Transverse colon (tissue), 4 donors: ENCODE measurements at places on chromosomes 6 and 20. TPM values are rescaled to one million over a fixed set of nuclear protein-coding genes. Genes with fewer than 3 reads are reported as not detected.

KATNA1 gene
- 13.1 TPM for total RNA-seq

HLA-DQA2 gene
- total RNA-seq = not detected

UBE2C gene
- total RNA-seq = 9.4 TPM

KCNQ5 gene
- total RNA-seq = 1.2 TPM

CLDN20 gene
- not detected for total RNA-seq

BTNL2 gene
- total RNA-seq = not detected

TTLL9 gene
- total RNA-seq = not detected

NKX2-4 gene
- not detected for total RNA-seq

BACH2 gene
- 7.5 TPM for total RNA-seq

BCAS1 gene
- total RNA-seq = 69.9 TPM

RNASET2 gene
- 191 TPM for total RNA-seq

INSM1 gene
- 0.60 TPM for total RNA-seq

PLCB1 gene
- total RNA-seq = 13.1 TPM

RNF144B gene
- 3.8 TPM for total RNA-seq

CLIC5 gene
- 146 TPM for total RNA-seq

TGIF2 gene
- total RNA-seq = 5.2 TPM

ZSCAN12 gene
- total RNA-seq = 1.2 TPM

DNA sequence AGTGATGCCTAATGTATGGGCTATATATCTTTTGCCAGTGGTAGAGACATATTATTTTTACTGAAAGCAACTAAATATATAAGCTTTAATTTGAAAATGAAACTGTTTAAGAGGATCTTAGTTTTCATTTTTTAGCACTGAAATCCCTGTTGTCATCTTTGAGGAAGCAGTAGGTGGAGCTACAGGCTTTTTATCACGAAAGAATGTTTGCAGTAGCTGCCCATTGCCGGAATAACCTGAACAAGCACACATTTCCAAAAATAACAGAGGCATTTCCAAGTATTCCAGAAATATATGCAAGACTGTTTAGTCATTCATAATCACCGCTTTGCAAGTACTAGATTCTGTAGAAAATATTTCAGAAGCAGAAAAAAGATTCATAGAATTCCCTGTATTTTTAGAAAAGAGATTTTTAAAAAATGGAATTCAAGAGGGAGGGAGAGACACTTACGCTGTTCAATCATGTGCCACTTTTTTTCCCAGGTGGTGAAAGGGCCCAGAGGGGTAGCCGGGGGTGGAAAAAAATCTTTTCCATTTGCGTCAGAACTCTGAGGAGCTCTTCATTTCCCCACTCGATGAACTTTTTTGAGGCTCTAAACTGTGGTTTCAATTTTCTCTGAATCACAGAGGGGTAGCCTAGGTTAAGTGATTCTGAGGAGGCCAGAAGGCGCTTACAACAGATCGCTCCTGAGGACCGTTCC is 142.5 kb upstream of the FERMT1 start:
- DNase-seq = no peak

DNA sequence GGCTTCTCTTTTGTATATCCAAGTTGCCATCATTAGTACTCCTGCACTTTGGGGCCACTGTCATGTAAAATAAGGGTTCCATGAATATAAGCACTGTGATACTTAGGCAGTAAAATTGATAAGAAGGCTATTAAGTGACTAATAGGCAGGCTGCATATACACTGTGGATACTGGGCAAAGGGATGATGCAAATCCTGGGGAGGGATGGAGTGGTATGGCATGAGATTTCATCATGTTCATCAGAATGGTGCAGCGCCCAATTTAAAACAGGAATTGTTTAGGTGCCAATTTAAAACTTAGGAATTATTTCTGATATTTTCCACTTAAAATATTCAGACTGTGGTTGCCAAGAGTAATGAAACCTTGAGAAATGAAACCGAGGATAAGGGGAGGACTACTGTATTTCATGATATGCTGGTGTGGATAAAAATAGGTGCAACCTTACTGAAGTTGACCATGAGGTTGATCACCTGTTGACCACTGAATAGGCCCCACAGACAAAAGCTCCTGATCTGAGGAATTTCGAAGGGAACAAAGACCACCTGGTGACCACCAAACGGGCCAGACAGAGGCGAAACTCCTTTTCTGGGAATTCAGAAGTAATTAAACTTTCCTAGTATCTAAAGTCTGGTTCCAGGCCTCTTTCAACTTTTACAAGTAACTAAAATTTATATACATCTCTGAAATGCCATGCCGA is 4.9 kb upstream of the TRIM39 start:
- no peak for DNase-seq

- DNase-seq = no peak
These were observed 12.6 kb downstream of the MCM3 start for GRCh38 chr6:52271852-52272460.

DNA sequence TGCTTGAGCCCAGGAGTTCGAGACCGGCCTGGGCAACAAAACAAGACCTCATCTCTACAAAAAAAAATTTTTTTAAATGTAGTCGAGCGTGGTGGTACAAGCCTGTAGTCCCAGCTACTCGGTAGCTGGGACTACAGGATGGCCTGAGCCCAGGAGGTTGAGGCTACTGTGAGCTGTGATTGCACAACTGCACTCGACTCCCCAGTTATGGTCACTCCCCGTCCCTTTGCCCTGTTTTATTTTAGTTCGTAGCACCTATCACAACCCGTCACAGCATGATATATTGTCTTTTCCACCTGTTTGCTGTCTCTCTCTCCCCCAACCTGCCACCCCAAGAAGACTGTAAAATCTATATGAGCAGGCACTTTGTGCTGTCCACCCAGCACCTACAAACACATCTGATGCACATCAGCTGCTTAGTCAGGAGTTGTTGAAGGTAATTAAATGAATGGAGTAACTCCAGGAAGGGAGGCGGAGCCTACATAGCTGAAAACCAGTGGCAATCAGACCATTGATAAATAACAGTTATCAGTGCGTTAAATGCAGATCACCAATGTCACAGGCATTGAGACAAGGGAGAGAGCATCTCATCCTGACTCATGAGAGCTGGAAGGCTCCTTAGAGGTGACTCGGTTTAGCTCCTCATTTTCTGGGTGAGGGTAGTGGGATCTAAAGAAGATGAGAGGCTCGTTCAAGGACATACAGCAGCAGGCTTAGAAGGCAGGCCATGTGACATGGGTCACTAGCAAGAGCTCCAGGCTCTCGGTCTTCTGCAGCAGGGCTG is 14.4 kb upstream of the XRN2 start:
- DNase-seq = no peak

GRCh38 chr20:35883336-35883777 is 70.9 kb downstream of the SCAND1 start:
- DNase-seq = no peak

DNA sequence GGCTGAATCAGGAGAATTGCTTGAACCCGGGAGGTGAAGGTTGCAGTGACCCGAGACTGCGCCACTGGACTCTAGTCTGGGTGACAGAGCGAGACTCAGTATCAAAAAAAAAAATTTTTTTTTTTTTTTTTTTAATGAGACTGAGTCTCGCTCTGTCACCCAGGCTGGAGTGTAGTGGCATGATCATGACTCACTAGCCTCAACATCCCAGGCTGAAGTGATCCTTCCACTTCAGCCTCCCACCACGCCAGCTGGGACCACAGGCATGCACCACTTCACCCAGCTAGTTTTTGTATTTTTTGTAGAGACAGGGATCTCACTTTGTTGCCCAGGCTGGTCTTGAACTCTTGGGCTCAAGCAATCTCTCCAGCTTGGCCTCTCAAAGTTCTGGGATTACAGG is 53.3 kb downstream of the MYO6 start:
- DNase-seq = no peak

- DNase-seq = no peak
These were observed 155.8 kb downstream of the MBOAT1 start for GRCh38 chr6:20056350-20056992.

- DNase-seq = no peak
These were observed 21.9 kb downstream of the NEDD9 start for GRCh38 chr6:11210386-11211138.

- peak; percentile 58 for DNase-seq
These were observed 31.7 kb upstream of the SCUBE3 start for GRCh38 chr6:35181933-35182612.

DNA sequence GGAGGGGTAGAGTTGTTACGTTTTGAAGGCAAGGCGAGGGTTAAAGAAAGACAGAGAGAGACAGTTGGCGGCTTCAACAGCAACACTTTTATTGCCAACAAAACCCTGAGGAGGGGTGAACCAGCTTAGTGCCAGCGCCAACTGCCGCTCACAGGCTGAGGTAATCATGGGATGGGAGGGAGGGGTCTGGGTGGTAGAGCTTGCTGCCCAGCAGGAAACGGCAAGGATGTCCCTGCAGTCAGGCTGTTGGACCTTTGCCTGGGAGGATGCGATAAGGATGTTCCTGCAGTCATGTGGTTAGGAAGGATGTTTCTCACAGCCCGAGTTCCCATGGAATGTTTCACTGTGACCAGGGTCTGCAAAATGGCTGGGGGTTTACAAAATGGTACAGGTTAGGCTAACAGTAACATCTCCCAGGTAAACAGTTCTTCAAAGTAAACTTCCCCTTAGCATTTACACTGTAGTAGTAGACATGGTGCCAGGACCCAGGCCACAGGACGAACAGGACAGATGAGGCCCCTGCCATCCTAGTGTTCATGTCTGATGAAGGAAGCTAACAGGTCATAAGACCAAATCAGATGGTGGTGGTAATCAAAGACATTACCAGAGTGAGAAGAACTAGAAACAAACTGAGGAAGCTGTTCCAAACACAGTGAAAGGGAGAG is 647.3 kb upstream of the DEFB115 start:
- DNase-seq = no peak

DNA sequence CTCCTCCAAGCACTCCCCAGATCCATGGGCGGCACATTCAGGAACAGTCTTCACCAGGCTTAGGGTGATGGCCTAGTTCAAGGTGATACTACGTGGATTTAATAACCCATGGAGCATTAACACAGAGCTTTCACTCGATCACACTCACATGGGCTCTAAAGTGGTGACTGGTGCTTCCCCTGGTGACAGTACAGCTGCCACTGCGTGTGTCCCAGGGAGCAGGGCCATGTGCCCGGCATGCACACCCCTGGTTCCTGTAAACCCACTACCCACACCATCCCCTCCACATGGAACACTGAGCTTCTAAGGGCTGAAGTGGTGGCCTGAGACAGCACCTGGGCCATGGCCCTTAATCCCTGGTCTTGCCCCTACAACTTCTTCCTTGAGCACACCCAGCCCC is 27.8 kb upstream of the APMAP start:
- DNase-seq = peak; percentile 3

- no peak for DNase-seq
These were observed 207.3 kb upstream of the FLRT3 start for GRCh38 chr20:14544688-14545087.

- no peak for DNase-seq
These were observed 5.8 kb downstream of the ZBTB24 start for GRCh38 chr6:109477184-109477583.

- no peak for DNase-seq
These were observed 167.0 kb downstream of the LRFN2 start for GRCh38 chr6:40419946-40420728.

- peak; percentile 44 for DNase-seq
These were observed 709 bp upstream of the ASXL1 start for GRCh38 chr20:32357375-32357868.

DNA sequence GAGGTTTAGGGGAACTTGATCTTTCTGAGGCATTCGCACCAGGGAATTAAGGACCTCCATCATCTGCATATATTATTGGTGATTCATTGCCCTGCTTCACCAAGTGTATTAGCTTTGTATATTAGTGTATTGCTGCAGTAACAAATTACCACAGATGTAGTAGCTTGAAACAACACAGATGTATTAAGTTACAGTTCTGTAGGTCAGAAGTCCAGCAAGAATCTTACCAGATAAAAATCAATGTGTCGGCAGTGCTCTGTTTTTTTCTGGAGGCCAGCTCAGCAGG is 65.8 kb downstream of the HMGN3 start:
- no peak for DNase-seq

GRCh38 chr20:63086421-63087235 is 79.9 kb upstream of the BHLHE23 start:
- DNase-seq = no peak

DNA sequence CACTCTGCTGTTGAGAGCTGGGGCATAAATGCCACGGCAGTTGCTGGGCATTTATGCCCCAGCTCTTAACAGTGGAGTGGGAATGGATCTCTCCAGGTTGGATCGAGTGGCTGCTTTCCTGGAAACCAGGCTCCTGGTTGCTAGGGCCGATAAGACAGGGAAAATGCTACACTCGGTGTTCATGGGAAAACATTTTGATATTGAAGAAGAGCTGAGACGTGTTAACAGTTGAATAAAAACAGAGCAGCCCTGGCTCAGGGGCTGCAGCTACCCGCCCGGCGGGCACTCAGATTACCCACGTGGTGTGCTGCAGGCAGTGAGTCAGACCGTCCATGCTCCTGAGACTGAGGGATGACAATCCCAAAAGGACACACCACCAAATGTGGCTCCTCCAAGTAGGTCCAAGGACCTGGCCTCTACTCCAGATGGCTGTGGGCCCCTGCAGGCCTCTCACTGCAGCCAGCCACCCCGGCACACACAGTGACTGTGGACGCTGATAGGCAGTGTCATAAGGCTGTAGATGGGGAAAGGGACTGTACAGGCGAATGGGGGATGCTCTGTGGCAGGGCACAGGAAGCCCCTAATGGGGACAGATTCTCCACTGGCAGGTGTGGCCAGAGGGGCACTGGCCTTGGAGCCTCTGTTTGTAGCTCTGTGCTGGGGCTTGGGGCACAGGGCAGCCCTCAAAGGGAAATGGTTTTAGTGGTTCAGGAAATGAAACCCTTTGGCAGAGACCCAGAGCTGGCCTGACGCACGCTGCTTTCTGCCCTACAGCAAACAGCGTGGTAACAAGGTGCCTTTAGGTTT is 237.8 kb downstream of the LY86 start:
- peak; percentile 60 for DNase-seq

GRCh38 chr20:42982218-42982617 is 207.5 kb downstream of the PTPRT start:
- DNase-seq = no peak

DNA sequence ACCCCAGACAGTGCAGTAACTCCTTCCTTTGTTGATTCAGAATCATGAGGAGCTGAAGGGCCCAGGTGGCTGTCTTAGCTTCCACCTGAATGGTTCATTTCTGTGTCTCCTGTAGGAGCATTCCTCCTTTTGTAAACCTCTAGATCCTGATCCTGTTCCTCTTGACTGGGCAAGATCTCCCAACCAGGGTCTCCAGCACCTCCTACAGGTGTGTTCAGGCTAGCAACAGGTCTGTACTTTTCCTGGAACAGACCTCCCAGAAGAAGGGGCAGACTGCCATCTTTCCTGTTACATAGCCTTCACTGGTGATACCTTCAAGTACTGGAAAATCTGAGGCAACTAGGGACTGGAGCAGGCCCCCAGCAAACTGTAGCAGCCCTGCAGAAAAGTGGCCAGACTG is 35.2 kb downstream of the HLA-B start:
- no peak for DNase-seq

GRCh38 chr6:112620812-112621569 is 273.9 kb downstream of the RFPL4B start:
- no peak for DNase-seq

- DNase-seq = no peak
These were observed 230.3 kb downstream of the IBTK start for GRCh38 chr6:82017288-82017687.

GRCh38 chr20:6142348-6142993 is 19.6 kb upstream of the FERMT1 start:
- peak; percentile 52 for DNase-seq
